ENCODE measurements at places on chromosomes 5 and 9. TPM values are rescaled to one million over a fixed set of nuclear protein-coding genes. Genes with fewer than 3 reads are reported as not detected.
A peak's percentile ranks its signal among the peaks of the same experiment; 100 is the strongest.

- no peaks in the 10 kb centered on the region for H3K36me3 ChIP-seq
- H3K27ac ChIP-seq: no peak overlapping the region
- no peak for DNase-seq
- no peaks in the 10 kb centered on the region for H3K27me3 ChIP-seq
Observed at GRCh38 chr5:149053072-149053695, 9.7 kb downstream of the SH3TC2 start.

ANKRD18B gene
- not detected for total RNA-seq

- H3K4me3 ChIP-seq: no peak overlapping the region
- no peaks in the 10 kb centered on the region for H3K36me3 ChIP-seq
- H3K27me3 ChIP-seq: no peaks in the 10 kb centered on the region
- H3K27ac ChIP-seq: no peak overlapping the region
- no peak for DNase-seq
Observed at GRCh38 chr9:10008101-10008799, 604.6 kb downstream of the PTPRD start.

NMUR2 gene
- total RNA-seq: not detected

GRCh38 chr5:935510-936084 is 42.9 kb downstream of the TRIP13 start:
- no peaks in the 10 kb centered on the region for H3K36me3 ChIP-seq
- H3K4me1 ChIP-seq: no peaks in the 10 kb centered on the region
- no peak for DNase-seq
- H3K27ac ChIP-seq: no peak overlapping the region

CLTB gene
- 46.5 TPM for total RNA-seq

DNA sequence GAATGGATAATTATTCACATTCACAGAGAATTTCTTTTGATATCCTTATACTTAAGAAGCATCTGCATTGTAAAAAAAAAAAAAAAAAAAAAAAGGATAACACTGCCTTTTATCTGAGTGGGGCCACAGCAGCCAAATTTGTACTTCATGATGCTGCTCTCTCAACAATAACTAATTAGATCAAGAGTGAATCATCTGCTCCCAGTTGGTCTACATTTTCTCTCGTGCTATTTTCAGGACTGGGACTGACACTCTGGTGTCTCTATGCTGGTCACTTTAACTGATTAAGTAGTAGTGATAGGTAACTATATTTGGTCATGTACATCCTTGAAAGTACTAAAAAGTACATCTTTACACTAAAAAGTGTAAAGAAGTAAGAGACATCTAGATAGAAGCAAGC is 90.1 kb downstream of the RFX3 start:
- no peak for DNase-seq
- H3K4me3 ChIP-seq: no peak overlapping the region
- H3K36me3 ChIP-seq: no peaks in the 10 kb centered on the region
- H3K27ac ChIP-seq: no peak overlapping the region
- H3K27me3 ChIP-seq: no peaks in the 10 kb centered on the region

SPACA9 gene
- total RNA-seq: 1.6 TPM

GRCh38 chr9:69223605-69224004 is 49.5 kb downstream of the TJP2 start:
- no peak for DNase-seq
- peaks cover 13% of the 10 kb centered on the region for H3K36me3 ChIP-seq
- no peak overlapping the region for H3K4me3 ChIP-seq
- H3K27ac ChIP-seq: no peak overlapping the region

ELOVL7 gene
- total RNA-seq: 0.95 TPM

DNA sequence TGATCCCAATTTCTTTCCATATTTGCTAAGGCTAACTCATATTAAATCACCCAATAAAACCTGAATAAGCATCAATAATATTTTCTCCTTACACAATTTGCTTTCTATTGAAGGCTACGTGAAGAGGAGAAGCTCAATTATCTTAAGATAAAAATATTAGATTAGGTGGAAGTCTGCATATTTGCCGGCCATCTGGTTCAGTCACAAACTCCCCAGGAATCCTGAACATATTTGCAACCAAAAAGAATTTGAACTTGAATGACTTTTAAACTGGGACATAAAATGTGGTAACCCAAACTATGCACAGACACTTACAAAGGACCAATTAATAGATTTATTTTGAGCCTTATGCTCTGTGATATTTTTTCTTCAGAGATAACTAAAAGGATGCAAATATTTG is 92.3 kb downstream of the HAPLN1 start:
- no peak overlapping the region for H3K27ac ChIP-seq
- H3K27me3 ChIP-seq: no peaks in the 10 kb centered on the region
- DNase-seq: no peak
- no peaks in the 10 kb centered on the region for H3K36me3 ChIP-seq

- no peaks in the 10 kb centered on the region for H3K27me3 ChIP-seq
- no peak overlapping the region for H3K27ac ChIP-seq
- no peak overlapping the region for H3K4me3 ChIP-seq
- no peaks in the 10 kb centered on the region for H3K36me3 ChIP-seq
- H3K4me1 ChIP-seq: no peaks in the 10 kb centered on the region
Observed at GRCh38 chr5:128904805-128905567, 60.3 kb upstream of the SLC27A6 start.

UGT3A1 gene
- total RNA-seq: not detected

KCNV2 gene
- 0.11 TPM for total RNA-seq

NUTM2F gene
- total RNA-seq: not detected

GRCh38 chr9:130887494-130888144 is 9.0 kb downstream of the QRFP start:
- DNase-seq: no peak
- no peaks in the 10 kb centered on the region for H3K4me1 ChIP-seq
- no peak overlapping the region for H3K27ac ChIP-seq
- H3K27me3 ChIP-seq: no peaks in the 10 kb centered on the region
- H3K4me3 ChIP-seq: no peak overlapping the region

DNM1 gene
- 0.21 TPM for total RNA-seq

CCDC152 gene
- 11.6 TPM for total RNA-seq

DNA sequence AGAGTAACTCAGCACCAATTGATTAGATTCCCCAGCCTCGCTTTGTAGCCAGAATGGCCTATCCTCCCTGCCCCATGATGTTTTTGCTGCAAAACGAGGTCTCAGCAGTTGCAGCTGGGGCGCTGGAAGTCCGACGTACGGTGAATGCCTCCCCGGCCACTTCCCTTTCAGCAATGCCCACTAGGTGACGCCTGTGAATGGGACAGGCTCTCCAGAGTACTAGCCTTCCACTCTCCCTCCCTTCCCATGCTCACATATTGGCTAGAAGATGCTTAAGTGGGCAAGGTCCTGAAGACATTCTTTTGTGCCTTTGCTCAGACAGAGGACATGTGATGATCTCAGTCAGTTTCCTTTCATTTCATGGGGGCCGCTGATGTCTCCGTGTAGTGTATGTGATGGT is 50.8 kb downstream of the DMRT2 start:
- H3K4me3 ChIP-seq: no peak overlapping the region
- no peak overlapping the region for H3K27ac ChIP-seq
- H3K4me1 ChIP-seq: no peaks in the 10 kb centered on the region
- no peaks in the 10 kb centered on the region for H3K27me3 ChIP-seq

DNA sequence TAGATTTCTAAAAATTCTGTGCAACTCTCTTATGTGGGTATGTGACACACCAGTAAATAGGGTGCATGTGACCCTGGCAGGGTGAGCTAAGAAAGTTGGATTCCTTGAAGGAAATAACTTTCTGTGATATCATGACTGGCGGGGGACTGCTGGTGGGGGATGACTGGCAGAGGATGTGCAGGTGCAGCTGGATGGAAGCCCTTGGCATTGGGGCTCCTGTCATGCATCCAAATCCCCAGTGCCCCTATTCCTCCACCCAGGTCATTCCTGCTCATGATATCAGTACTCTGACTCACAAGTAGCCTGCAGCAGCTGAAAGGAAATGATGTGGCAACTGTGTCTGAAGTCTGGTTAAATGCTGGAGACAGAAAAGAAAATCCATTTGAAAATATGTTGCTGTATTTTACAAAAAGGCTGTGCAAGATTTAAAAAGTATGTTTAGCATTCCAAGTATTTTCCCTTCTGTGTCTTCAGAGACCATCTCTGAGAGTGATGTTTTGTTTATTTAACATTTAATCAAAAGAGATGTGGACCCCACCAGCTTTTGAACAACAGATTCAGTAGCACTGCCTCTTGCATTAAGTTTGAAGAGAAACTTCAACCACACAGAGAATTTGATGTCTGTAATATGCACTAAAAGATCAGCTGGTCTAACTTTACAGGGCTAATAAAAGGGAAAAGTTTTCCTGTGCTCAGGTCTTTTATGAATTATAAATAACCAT is 17.9 kb upstream of the ZSWIM6 start:
- H3K4me1 ChIP-seq: peaks cover 6% of the 10 kb centered on the region
- no peak overlapping the region for H3K27ac ChIP-seq
- no peaks in the 10 kb centered on the region for H3K36me3 ChIP-seq

DNA sequence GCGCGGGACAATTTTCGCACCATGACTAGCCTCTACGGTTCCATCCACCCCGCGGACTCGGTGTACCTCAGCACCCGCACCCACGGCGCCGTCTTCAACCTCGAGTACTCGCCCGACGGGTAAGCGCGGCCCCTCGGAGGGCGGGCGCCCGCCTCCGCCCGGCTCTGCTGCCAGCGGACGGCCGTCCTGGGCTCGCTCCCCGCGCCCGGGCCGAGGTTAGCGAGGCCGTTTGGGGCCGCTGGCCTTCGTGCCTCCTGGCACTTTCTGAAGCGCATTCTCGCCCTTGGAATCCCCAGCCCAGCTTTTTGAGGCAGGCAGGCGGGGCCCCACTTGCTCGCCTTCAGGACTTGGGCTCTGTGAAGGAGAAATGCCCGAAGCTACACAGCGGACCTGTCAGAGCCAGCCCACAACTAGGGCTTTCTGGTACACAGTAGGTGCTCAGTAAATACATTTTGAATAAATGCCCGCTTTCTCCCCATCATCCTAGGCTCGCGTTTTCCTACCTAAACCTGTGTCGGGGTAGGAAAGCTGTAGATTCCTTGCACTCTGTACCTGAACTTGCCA is 772 bp downstream of the DCAF10 start:
- H3K27ac ChIP-seq: peak overlapping the region; percentile 83
- H3K27me3 ChIP-seq: no peaks in the 10 kb centered on the region
- no peak for DNase-seq
- H3K4me3 ChIP-seq: peak overlapping the region; percentile 80
- peaks cover 10% of the 10 kb centered on the region for H3K4me1 ChIP-seq

- H3K4me1 ChIP-seq: no peaks in the 10 kb centered on the region
- no peak overlapping the region for H3K4me3 ChIP-seq
- no peaks in the 10 kb centered on the region for H3K27me3 ChIP-seq
- no peaks in the 10 kb centered on the region for H3K36me3 ChIP-seq
- H3K27ac ChIP-seq: no peak overlapping the region
Observed at GRCh38 chr5:81425569-81425968, 31.6 kb upstream of the ACOT12 start.

DNA sequence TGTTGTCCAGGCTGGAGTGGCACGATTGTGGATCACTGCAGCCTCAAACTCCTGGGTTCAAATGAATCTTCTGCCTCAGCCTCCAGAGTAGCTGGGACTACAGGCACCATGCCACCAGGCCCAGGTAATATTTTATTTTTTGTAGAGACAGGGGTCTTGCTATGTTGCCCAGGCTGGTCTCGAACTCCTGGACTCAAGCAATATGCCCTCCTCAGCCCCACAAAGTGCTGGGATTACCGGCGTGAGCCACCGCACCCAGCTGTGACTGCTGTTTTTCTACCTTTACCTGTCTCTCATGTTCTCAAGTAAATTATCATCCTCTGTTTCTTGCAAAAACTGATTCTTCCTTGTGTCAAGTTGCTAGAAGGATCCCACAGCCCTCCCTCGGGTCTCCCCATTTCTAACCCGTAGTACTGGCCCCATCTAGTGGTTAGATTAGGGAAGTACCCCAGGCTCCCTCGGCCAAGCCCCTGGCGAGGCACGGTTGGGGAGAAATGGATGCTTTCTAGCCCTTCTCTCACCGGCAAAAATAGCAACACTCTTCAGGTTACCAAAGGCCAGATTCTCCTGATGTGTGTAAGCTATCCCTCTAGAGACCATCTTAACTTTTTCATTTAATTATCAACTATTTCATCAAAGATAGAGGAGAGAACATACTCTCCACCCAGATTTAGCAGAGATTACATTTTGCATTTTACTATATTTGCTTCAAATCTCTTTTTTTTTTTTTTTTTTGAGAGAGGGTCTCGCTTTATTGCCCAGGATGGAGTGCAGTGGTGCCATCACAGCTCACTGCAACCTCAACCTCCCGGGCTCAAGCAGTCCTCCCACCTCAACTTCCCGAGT is 19.2 kb upstream of the TOR1B start:
- H3K27me3 ChIP-seq: no peaks in the 10 kb centered on the region
- no peak overlapping the region for H3K4me3 ChIP-seq
- no peak overlapping the region for H3K27ac ChIP-seq
- no peaks in the 10 kb centered on the region for H3K4me1 ChIP-seq

DNA sequence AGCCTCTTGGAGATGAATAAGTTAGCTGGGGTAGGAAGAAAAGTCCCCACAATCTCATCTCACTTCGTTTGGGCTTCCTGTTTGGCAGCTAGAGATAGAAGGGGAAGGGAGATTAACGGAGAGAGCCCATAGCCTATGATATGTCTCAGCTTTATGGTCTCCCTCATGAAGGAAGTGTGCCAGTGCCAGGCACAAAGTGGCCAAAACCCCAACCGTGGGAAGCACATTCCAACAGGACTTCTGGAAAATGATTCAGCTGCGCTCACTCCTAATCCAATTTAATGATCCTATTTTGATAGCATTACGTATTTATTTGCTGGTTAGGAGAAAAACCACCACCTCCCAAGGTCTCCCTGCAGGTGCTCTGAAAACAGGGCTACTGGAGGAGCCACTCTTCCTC is 303.1 kb upstream of the CLINT1 start:
- H3K4me1 ChIP-seq: no peaks in the 10 kb centered on the region
- H3K4me3 ChIP-seq: no peak overlapping the region
- H3K27me3 ChIP-seq: peaks cover 2% of the 10 kb centered on the region
- no peak overlapping the region for H3K27ac ChIP-seq
- H3K36me3 ChIP-seq: no peaks in the 10 kb centered on the region

FOXD1 gene
- total RNA-seq: not detected

PTGS1 gene
- total RNA-seq: 1.2 TPM

- no peak overlapping the region for H3K27ac ChIP-seq
- no peak for DNase-seq
Observed at GRCh38 chr5:40112875-40113274, 566.8 kb upstream of the PTGER4 start.

DNA sequence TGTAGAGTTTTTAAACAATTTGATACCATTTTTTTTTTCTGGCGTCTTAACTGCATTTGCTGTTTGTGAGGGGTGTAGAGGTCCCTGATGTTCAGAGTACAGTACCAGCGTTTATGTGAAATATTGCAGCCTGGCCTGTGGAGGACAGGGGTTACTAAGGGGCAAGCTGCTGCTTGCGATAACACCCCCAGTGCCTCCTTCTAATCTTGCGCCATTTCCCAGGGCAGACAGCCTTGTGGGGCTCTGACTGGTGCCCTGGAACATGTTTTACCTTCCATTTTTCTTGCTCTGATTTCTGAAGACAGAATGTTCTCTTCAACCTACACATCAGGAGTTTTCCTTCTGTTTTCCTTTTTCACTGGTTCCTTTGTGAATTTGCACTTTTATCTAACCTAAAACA is 142.9 kb downstream of the DOCK8 start:
- H3K4me1 ChIP-seq: no peaks in the 10 kb centered on the region
- no peak for DNase-seq
- H3K4me3 ChIP-seq: no peak overlapping the region
- H3K27ac ChIP-seq: no peak overlapping the region

AK8 gene
- total RNA-seq: not detected

IFNE gene
- total RNA-seq: not detected

Measured in GM12878 (cell line).